ENCODE measurements at places on chromosomes 7 and 10. TPM values are rescaled to one million over a fixed set of nuclear protein-coding genes. Genes with fewer than 3 reads are reported as not detected.

- no peak for DNase-seq
Observed at GRCh38 chr10:44498222-44498621, 113.3 kb upstream of the CXCL12 start.

ERVW-1 gene
- total RNA-seq: not detected

AHCYL2 gene
- total RNA-seq: 4.0 TPM

GRCh38 chr7:24786306-24786705 is 29.0 kb upstream of the GSDME start:
- DNase-seq: no peak

ORAI2 gene
- 57.9 TPM for total RNA-seq

GJD4 gene
- total RNA-seq: not detected

- DNase-seq: peak; percentile 5
Observed at GRCh38 chr10:28291881-28292297, 11.0 kb downstream of the MPP7 start.

DNA sequence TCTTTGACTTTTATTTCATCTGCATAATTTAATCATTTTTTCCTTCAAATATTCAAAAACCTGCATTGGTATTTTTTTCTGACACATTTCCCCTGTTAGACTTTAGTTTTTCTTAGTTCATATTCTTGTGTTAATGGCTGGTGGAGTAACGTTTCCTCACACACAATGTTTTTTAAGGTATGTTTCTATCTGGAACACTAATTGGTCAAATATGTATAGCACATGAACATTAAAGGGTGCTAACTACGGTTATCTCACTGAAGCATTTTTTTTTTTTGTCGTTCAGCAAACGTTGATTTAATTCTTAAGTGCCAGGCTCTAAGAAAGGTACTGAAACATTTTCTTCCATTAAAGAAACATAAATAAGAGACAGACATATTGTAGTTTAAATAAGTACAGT is 87.7 kb downstream of the PTPRZ1 start:
- DNase-seq: no peak

MSS51 gene
- total RNA-seq: 0.39 TPM

SLC39A12 gene
- under 0.01 TPM for total RNA-seq

DNA sequence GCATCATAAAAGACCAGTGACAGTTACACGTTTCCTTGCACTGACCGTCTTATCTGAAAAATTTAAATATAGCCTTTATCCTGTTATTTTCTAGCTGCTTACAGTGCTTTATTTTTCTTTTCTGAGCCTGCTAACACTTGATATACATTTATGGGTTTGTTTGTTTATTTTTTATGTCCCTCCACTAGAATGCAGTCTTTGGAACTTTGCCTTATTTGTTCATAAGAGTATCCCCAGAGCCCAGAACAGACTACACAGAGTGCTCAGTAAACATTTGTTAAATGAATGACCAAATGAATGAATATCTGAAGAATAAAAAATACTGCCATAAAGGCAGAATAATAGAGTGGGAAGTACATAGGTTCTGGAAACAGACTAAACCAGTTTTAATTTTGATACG is 202.3 kb upstream of the LRRN3 start:
- no peak for DNase-seq

- DNase-seq: no peak
Observed at GRCh38 chr10:78992333-78992732, 76.4 kb upstream of the ZMIZ1 start.

DNA sequence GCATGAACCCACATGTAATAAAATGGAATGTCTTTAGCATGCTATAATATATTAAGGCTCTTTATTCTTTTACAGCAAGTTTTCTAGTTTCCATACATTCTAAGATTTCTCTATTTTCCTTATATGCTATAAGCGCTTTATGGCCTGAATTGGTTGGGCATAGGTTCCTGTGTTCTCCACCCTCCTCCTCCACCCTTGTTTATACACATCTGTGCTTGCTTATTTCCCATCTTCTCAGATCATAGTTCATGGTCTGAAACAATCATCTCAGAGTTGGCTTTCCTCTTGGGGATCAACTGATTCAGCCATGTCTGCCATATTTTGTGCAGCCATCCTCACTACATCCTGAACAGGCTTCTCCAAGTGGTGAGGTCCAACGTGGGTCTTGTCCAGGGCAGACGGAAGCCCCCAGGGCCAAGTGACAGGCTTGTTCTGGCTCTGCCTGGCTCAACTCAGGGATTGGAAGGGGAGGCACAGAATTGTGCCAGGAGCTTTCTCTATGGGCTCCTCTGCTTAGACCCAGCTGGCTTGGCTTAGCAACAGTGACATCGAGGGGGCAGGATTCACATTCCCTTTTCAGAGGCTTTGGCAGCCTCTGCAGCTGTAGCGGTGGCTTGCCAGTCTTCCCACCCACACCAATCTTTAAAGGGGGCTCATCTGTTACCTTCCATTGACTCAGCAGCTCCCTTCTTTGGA is 327.3 kb downstream of the PTEN start:
- no peak for DNase-seq

DBNL gene
- 92.4 TPM for total RNA-seq

GIMAP7 gene
- 108 TPM for total RNA-seq

DNAH11 gene
- 0.13 TPM for total RNA-seq

- no peak for DNase-seq
Observed at GRCh38 chr10:4154191-4154715, 369.2 kb upstream of the KLF6 start.

CBLL1 gene
- 11.0 TPM for total RNA-seq

GRCh38 chr7:47967708-47968107 is 11.7 kb downstream of the HUS1 start:
- DNase-seq: no peak

DNA sequence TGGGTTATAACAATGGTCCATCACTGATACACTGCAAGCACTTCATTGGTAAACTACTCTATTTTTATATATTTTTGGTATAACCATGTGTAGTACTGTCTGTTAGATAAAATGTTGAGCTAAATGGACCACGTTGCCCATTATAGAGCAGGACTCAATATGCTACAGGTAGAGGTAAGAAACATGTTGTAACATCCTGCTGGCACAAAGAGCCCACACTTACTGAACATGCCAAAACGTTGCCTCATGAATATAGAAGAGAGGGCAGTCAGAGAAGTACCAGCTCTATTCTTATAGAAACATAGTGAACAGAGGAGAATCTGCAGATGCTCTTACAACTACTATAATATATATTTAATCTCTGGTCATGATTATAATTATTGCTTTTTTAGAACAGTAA is 18.4 kb upstream of the MET start:
- no peak for DNase-seq

DNA sequence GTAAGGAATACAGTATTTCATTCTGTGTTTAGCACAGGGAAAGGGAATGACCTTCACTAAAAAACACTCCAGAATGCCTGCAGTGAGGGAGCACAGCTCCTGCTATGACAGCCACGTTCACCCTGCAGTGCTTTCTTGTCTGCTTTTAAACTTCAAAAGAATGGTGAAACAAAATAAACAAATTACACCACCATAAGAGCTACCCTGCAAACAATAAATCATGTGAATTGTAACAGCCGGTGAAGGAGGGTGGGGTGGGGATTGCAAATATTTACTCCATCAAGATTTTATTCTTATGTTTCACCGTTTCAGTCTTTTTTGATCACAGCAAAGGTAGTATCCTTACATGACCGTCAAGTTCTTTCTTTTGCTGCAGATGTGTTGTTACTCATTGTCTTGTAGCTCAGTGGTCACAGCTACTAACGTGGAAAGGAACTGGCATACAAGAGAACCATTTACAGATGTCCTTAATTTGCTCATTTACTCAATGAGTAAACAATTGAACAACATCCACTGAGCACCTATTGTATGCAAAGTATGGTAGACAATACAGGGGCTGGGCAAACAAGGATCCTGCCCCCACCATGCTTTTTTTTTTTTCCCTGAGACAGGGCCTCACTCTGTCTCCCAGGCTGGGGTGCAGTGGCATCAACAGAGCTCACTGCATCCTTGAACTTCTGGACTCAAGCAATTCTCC is 4.1 kb upstream of the CHN2 start:
- no peak for DNase-seq

- no peak for DNase-seq
Observed at GRCh38 chr7:104039363-104039762, 49.9 kb upstream of the RELN start.

CYREN gene
- 12.7 TPM for total RNA-seq

DNA sequence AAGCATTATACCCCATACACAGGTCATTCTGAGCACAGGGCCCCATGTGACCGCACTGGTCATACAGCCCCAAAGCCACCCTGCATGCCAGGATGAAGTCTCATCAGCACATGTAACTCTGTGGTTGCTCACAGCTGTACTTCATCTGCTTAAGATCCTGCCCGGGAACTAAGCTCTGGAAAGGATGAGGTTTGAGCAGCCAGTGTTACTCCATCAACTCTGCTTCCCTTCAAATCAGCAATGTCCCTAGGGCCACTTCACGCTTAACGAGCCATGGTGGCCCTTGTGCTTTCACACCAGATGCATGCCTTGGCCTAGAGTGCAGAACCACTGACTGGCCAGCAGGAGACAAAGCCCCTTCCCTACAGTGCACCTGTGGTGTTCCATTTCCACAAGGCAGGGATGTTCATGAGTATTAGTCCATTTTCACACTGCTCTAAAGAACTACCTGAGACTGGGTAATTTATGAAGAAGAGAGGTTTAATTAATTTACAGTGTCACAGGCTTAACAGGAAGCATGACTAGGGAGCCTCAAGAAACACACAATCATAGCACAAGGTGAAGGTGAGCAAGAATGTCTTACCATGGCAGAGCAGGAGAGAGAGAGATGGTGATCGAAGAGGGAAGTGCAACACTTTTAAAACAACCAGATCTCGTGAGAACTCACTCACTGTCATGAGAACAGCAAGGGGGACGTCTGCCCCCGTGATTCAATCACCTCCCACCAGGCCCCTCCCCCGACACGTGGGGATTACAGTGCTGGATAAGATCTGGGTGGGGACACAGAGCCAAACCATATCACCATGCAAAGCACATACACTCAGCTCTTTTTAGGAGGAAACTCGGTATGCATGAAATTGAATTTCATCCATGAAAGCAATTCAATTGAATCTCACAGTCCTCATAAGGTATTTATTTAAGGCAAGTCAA is 149.0 kb upstream of the CDCA7L start:
- DNase-seq: no peak

- no peak for DNase-seq
Observed at GRCh38 chr10:73946253-73947145, 35.6 kb downstream of the PLAU start.

Data from dermis microvascular lymphatic vessel endothelial cell (primary cell).